ENCODE measurements at places on chromosomes 1 and 21.

- DNase-seq = no peak
Measured at GRCh38 chr1:239058190-239058589, 328.2 kb upstream of the CHRM3 start.

GRCh38 chr21:26934383-26934782, 32.5 kb downstream of the ADAMTS5 start:
- DNase-seq = no peak

DNA sequence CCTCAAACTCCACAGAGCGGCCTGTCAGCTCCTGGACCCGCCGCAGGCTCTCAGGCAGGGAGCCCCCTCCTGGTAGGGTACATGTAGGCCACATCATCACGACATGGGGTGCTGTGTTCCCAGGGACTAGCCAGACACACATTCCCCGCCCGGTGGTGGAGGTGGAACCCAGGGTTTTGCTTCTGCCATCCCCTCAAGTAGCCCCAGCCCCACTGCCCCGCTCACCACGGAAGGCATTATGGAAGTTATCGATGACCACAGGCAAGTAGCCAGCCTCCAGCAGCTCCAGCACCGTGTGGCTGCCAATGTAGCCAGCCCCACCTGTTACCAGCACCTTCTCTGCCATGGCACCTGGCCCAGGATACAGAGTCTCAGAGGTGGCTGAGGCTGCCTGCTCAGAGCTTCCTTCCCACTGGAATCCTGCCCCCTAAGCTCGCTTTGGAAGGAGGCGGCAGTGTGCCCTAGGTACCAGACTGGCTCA, 1.9 kb downstream of the GALE start:
- no peak for DNase-seq

- no peak for DNase-seq
Measured at GRCh38 chr1:234647245-234647644, 37.3 kb upstream of the IRF2BP2 start.

GRCh38 chr1:60765204-60765603, 317.2 kb upstream of the NFIA start:
- no peak for DNase-seq

GRCh38 chr1:167555971-167556714, 2.6 kb upstream of the CREG1 start:
- DNase-seq = peak; percentile 78

DNA sequence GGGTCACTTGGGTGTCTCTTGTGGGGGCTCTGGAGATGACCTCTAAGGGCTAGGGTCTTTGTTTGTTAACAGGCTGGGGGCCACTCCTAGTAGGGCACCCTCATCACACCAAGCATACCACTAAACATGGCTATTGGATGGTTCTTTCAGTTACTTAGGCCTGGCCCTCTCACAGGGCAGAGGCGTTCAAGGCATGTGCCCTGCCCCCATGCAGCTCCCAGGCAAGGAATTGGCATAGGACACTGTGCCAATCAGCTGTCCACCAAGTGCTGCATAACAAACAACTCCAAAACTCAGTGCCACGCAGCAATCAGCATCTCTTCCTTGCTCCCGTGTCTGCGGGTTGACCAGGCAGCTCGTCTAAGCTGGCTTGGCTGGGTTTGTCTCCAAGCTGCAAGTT, 2.1 kb upstream of the KCNAB2 start:
- no peak for DNase-seq

All from activated naive CD4-positive, alpha-beta T cell treated with Interleukin-2 at 50 U/mL for 16 hours (primary cell).